ENCODE measurements at places on chromosomes 6 and 20.

GRCh38 chr20:20277894-20278335 is 90.0 kb upstream of the INSM1 start:
- DNase-seq = no peak

- DNase-seq = no peak
These were observed 40.9 kb upstream of the CITED2 start for GRCh38 chr6:139415365-139415764.

DNA sequence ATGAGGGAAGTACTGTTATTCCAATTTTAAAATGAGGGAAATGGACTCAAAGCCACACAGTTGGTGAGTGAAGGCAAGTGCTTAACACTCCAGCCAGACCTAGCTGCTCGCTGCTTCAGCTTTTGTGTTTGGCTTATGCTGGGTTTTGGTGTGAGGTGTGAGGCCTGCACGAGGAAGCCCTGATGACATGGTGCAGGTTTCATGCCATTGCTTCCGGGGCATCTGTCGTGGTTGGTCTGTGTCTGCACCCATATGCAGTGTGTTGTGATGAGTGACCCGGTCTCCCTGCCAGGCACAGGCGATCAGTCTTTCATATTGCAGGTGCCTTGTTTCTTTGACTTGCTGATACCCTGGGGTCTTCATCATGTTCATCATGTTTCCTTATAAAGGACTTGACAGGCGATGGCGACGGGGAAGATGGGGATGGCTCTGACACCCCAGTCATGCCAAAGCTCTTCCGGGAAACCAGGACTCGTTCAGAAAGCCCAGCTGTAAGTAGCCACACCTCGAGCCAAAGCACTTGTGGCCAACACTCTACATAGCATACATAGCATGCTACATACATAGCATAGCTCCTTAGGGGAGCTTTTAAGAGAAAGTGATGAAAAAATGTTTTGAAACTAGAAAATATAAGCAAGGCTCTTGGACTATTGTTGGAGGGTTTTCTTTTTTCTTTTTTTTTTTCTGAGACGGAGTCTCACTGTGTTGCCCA is 22.3 kb downstream of the DNMT3B start:
- no peak for DNase-seq

DNA sequence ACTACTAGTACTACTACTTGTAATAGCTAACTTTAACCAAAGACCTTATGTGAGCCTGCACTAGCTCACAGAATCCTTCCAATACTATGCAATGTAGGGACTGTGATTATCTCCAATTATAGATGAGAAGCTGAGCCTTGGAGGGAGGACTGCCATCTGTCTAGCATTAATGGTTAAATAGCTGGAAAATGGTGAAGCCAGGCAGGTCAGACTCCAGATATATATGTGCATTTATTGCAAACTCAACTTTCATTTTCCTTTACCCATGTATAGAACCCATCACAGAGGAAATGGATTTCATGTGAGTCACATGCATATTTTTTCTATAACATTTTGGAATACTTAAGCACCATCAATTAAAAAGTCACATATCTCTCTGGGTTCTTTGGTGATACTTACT is 229.9 kb downstream of the BCAS1 start:
- DNase-seq = no peak

- no peak for DNase-seq
These were observed 625 bp upstream of the ECHDC1 start for GRCh38 chr6:127343809-127344659.

- DNase-seq = peak; percentile 70
These were observed 16.1 kb downstream of the BTN2A1 start for GRCh38 chr6:26473758-26474438.

DNA sequence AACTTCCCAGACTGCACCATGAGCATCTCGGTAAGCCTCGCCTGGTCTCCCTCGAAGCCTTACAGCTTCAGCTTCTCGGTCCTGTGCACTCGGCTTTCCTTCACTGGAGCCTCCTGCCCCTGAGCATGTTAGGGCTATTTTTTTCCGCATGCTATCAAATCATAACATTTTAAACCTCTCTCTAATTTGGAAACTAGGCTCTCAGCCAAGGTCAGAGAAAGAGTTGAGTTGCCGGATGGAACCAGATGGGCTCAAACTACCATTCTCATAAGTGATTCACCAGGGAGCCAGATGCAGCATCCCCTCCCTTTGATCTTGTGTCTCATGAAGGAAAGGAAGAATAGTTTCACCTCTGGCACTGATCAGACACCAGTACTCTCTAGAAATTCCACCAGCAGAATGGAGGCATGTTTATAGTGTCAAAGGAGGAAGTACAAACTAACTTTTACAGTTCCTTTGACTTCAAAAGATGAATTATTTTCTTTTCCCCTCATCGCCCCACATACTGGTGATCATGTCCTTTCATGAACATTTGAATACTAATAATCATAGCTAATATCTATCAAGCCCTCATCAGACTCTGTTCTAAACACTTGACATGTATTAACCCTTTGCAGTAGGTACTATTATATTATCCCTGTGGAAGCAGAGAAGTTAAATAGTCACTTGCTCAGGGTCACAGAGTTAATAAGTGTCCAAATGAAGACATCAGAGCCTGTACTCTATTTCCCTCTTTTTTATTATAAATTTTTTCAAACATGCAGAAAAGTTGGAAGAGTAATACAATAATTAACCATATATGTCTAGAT is 46.7 kb downstream of the MAP1LC3A start:
- no peak for DNase-seq

GRCh38 chr20:45963059-45964005 is 8.7 kb downstream of the ZNF335 start:
- DNase-seq = no peak

DNA sequence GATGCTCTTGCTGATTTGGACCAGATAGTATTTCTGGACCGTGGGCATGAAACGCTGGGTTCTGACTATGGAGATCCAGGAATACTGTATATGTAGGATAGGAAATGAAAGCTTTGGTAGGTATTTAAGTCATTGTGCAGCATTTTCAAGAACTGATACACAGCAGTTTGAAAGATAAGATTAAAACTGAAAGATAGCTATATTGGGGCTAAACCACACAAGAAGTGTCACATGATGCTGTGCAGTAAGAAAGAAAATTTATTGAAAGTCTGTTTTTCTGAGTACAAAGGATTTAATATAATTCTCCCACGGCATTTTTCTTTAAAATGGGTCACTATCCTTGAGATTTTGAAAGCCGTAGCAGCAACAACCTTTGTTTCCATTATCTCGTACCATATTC is 305 bp downstream of the IL17A start:
- DNase-seq = no peak

- no peak for DNase-seq
These were observed 320.1 kb downstream of the CDH4 start for GRCh38 chr20:61571916-61572711.

DNA sequence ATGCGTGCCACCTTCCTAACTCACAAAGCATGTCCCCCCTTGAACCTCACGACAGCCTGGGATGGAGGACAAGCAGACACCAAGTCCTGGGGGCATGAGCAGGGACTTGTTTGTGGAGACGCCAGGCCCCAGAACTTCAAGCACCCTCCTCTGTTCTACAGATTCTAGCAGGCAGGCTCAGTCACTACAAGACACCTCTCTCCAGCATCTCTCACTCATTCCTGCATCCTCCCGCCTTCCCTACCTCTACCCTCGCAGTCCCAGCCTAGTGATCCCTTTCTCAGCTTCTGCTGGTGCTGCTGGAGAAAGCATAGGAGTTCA is 3.7 kb downstream of the LRP11 start:
- DNase-seq = no peak

GRCh38 chr6:21523652-21524051 is 69.9 kb upstream of the SOX4 start:
- no peak for DNase-seq

GRCh38 chr6:169622618-169623017 is 79.2 kb downstream of the WDR27 start:
- DNase-seq = no peak

- DNase-seq = no peak
These were observed 34.1 kb upstream of the RPL7L1 start for GRCh38 chr6:42845327-42845694.

DNA sequence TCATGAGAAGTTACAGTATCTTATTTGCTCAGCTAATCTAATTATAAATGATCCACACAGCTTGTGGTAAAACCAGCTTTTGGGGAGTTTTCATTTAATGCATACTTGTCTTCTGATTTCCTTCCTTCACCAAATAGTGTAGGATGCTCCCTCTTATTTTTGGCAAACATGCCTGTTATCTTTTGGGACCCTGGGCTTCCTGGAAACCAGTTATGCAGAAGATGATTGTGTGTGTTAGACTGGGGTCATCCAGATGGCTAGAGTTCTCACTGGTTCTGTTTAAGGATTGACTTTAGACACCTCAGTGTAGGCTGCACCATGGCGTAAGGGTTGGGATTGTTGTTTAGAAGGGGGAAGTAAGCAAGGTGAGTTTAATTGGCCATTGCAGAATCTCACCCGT is 61.3 kb downstream of the PTPN1 start:
- DNase-seq = no peak

GRCh38 chr6:126048635-126049034 is 62.3 kb downstream of the TRMT11 start:
- DNase-seq = no peak

DNA sequence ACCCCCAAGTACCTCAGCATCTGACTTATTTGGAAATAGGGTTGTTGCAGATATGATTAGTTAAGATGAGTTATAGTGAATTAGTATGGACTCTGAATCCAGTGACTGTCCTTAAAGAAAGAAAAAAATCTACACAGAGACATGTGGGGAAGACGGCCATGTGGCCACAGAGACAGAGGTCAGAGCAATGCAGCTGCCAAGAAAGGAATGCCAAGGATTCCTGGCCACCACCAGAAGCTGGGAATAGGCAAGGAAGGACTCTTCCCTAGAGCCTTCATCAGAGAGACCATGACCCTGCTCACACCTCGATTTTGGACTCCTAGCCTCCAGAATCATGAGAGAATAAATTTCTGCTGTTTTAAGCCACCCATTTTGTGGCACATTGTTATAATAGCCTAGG is 81.8 kb downstream of the FYN start:
- no peak for DNase-seq

- no peak for DNase-seq
These were observed 708 bp downstream of the WDR46 start for GRCh38 chr6:33288141-33288920.

DNA sequence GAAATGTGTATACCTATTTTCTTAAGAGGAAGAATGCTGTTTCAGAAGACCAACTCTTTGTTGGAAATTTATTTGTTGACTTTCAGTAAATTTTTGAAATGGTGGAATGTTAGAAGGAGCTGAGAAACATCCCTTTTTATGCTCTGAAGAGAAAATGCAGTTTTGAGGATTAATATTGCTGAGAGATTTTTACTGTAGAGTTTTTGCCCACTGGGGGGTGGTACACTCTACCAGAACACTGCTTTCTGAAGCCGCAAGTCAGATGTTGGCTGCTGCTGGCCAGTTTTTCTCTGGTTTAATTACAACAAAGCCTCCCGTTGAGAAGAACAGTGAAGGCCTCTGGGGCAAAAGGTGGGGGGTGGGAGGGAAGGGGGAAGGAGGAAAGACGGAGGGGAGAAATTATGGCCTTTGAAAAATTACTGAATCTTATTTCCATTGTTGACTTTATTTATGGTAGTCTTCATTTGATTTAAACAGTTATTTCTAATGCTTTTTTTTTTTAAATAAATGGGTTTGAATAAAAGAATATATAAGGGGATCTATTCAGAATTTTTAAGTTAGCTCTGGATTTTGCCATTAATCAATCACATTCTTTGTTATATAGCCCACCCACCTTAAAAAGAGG is 3.0 kb downstream of the FLRT3 start:
- no peak for DNase-seq

DNA sequence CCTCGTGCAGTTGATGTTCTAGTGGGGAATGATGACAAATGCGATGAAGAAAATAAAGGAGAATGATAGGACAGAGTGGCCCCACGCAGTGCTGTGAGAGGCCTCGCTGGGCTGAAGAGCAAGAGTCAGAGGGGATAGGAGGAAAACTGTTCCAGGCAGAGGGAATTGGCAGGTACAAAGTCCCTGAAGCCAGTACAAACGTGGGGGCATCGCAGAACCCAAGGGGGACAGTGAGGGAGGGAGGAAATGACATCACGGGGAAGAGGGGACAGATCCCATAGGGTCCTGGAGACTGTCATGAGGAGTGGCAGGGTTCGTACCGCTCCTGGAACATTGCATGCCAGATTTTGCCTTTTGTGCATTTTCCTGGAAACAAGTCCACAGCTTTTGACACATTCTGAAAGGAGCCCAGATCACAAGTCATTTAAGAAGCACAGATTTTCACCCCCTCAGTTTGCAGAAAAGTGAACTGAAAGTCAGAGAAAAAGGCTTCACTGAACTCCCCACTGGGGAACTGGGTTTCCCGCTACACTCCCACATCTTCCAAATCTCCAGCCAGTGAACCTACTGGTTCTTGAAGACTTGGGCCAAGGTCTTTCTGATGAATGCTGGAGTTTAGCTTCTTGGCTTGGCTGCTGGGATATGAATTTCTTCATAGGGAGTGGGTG is 77.0 kb downstream of the SULF2 start:
- DNase-seq = no peak

DNA sequence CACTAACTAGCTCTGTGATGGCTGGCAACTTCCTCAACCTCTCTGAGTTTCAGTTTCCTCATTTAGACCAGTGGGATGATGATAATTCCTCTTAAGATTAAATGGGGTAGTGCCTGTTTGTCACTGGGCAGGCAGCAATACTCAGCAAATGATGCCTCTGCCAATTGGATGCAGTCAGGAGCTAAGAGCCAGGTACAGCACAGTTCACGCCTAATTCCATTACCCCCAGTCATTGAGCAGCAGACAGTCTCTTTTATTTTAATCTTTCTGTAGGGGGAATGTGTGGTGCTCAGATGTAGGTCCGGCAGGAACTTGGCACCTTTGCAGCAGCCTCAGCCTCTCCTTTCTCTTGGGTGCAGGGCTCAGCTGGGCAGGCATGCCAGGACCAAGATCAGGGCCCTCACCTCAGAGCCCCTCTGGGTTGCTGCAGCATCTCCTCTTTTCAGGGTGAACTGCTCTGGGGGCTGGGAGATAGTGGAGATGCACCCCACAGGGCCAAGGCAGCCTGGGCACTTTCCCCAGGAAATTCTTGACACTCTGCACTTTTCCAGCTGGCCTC is 243.8 kb downstream of the LRFN2 start:
- no peak for DNase-seq

DNA sequence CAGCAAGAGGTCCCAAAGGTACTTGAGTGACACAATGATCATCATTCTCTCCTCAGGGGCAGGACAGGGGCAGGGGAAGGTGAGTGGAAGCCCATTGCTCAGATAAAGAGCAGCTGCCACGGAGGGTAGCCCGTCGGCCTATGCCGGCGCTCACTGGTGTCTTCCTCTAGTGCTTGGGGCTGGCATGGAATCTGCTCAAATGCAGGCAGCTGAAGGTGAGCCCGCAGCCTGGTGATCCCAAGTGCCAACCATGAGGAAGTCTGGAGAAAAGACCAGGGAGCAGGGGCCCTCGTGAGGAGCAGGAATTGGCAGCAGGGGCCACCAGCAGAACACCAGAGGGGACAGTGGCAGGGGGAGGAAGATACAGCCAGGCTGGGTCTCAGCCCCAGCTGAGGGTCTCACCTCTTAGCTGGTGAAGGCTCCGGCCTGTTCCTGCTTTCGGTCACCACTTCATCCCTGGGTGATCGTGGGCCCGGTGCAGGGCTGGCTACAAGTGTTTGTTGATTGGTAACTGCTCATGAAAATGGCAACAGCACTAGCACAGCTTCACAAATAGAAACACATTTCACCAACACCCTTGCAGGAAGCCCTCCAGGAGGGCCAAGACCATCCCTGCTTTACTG is 24.7 kb downstream of the RBCK1 start:
- no peak for DNase-seq

GRCh38 chr6:166463359-166464067 is 80.8 kb upstream of the MPC1 start:
- DNase-seq = no peak

GRCh38 chr20:58829531-58829941 is 21.2 kb downstream of the GNAS-AS1 start:
- DNase-seq = no peak

- no peak for DNase-seq
These were observed 1.3 kb upstream of the REPS1 start for GRCh38 chr6:138989098-138989983.
